Stimulated activated CD8-positive, alpha-beta memory T cell treated with anti-CD3 and anti-CD28 coated beads, Interleukin-4, amount 100 ng/mL, for 48 hours (primary cell): ENCODE measurements at places on chromosomes 7 and 10.

GRCh38 chr10:61832866-61833481 is 68.5 kb upstream of the ARID5B start:
- no peak for DNase-seq

GRCh38 chr7:69656890-69657289 is 58.6 kb downstream of the AUTS2 start:
- DNase-seq, result no peak

GRCh38 chr10:81920213-81920829 is 45.3 kb downstream of the NRG3 start:
- peak; percentile 32 for DNase-seq

DNA sequence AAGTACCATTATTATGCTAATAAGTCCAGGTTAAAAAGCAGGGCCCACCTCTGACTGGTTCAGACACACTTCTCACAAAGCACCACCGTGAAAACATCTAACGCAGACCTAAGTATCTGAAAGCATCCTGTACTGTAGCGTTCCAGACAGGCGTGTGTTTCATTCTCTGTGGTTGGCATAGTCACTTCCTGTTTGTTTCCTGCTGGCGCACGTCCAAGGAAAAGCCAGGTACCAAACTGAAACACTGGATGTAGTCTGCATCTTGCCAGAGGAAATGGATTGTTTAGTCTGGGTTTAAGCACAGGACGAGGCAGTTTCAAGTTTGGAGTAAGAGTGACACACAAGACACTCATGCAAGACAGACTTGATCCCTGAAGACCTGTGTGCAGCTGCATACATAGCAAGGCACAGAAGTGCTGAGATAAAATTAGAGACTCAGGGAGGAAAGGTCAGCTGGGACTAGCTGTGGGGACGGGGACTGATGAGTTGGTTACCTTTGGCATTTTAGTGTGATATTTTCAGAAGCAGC is 23.3 kb downstream of the BPGM start:
- peak; percentile 66 for DNase-seq

DNA sequence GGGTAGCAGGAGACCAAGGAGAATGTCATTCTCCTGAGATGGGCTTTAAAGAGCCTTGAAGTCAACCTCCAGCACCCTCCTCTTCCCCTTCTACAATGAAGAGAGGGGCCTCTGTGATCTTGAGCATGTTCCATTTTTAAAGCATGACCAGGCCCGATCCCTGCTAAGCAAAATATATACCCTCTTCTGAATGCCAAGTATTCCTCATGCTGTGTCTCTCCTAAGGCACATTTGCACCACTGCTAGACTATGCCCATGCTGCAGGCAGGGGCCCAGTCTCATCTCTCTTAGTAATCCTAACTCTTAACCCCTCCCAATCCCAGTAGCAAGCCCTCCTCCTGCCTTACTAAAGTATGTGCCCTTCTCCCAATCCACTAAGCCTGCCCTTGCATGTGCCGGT is 18.4 kb downstream of the SORBS1 start:
- no peak for DNase-seq
